ENCODE measurements at places on chromosomes 2 and 18. TPM values are rescaled to one million over a fixed set of nuclear protein-coding genes. Genes with fewer than 3 reads are reported as not detected.

The ERMN gene
- 1.6 TPM for total RNA-seq

The DSC3 gene
- total RNA-seq: 1.3 TPM

The REG3A gene
- total RNA-seq: not detected

The ATIC gene
- total RNA-seq: 70.0 TPM

The RESP18 gene
- total RNA-seq: not detected

DNA sequence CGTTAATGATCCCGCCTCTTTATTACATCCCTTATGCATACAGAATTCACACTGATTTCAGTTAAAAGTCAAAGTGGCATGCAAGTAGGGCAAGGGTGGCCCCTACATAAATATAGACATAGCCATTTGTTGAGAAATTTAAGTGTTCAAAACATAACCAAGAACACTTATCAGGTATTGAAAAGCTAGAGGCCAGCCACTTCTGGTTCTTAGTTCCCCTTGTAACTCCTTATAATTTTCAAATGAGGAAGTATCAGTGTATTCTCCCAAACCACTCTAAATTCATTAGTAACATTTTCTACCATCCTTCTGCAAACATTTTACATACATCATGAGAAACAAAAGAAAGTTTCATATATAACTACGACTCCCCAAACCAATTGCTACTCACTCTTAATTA is 5.8 kb upstream of the ARL5A start:
- no peak for DNase-seq

- DNase-seq: no peak
These were observed 96.4 kb upstream of the MSTN start for GRCh38 chr2:190158798-190159434.

- no peak for DNase-seq
These were observed 105.9 kb downstream of the TMX3 start for GRCh38 chr18:68608851-68609490.

DNA sequence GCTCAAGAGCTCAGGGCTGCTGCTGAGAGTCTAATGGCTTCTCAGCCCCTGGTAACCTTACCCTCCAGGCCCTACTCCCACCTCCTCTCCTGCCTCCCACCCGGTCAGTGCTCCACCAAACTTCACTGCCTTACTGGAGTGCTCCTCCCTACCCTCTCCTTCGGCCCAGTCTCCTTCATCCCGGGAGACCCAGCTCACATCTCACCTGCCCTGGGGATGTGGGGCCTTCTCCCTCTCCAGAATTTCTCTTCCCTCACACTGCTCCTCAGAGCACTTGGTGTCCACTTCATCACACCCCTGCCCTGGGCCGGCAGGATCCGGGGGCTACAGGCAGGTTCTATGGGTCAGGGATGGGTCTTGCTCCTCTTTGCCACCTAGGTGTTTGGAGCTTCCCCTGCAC is 21.6 kb downstream of the PTPN18 start:
- DNase-seq: no peak

DNA sequence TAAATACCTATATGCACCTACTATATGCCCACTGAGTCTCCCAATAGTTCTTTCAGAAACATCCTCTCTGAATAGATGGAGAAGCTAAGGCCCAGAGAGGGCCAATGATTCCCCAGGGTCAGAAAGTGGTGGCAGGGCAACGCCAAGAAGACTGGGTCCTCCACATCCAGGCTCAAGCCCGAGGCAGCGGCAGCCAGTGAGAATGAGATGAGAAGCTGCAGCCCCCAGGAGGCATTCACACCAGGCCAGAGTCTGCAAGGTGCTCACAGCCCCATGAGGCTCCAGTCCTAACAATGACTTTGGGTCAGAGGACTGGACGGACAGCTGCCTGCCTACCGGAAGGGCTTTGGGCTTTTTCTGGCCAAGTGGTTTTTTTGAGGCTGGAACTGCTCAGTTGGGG is 3.5 kb downstream of the TEX261 start:
- no peak for DNase-seq

DNA sequence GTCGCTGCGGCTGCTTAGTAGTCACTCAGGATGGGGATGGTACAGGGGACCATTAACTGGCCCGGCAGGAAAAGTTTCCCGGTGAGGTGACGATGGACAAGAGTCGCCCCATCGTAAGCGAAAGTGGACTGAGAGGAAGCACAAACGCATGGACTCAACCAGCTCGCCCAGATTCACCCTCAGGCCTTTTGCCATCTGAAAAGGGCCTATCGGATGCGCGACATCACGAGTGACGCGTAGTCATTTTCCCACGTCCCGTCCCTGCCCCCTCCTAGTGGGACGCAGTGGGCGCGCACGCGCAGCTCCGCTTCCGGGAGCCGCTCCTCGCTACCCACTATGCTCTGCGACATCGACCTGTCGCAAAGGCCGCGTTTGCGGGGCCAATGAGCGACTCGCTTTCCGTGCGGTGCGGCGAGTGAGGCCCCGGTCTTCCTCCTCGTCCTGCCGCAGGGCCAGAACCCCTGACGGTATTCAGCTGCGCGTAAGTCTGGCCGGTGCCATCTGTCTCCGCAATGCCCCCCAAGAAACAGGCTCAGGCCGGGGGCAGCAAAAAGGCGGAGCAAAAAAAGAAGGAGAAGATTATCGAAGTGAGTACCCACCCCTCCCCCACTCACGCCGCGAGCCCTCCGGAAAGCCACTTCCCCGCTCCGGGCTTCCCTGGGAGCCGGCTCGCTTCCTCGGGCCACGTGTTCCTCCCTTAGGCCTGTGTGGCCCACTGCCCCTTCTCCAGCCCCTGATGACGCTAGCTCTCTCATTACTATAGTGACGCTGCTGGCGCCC is at the start of gene ZC3H15:
TSS of gene ZC3H15 (plus strand) at position 390 of the 780 bp plus-strand sequence. CDS start at position 513, 123 bp downstream.
- DNase-seq: peak; percentile 98

The ZAP70 gene
- 5.1 TPM for total RNA-seq

DNA sequence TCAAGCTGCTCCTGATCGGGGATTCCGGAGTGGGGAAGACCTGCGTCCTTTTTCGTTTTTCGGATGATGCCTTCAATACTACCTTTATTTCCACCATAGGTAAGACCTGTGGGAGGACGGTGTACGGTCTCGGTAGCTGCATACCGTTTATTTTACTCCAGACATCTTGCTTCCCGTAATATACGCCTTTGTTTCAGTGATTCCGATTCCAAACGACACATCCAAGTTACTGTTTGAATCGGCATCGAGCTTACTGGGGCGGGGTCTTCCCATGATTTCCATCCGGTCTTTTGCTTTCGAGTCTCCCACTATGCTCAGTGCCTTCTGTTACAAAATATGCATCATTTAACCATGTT is 731 bp downstream of the RAB10 start:
- DNase-seq: peak; percentile 49

Measured in lung (tissue), 17 donors.